Anterior cingulate cortex (tissue), 58 donors: ENCODE measurements at places on chromosomes 16 and 17.

DNA sequence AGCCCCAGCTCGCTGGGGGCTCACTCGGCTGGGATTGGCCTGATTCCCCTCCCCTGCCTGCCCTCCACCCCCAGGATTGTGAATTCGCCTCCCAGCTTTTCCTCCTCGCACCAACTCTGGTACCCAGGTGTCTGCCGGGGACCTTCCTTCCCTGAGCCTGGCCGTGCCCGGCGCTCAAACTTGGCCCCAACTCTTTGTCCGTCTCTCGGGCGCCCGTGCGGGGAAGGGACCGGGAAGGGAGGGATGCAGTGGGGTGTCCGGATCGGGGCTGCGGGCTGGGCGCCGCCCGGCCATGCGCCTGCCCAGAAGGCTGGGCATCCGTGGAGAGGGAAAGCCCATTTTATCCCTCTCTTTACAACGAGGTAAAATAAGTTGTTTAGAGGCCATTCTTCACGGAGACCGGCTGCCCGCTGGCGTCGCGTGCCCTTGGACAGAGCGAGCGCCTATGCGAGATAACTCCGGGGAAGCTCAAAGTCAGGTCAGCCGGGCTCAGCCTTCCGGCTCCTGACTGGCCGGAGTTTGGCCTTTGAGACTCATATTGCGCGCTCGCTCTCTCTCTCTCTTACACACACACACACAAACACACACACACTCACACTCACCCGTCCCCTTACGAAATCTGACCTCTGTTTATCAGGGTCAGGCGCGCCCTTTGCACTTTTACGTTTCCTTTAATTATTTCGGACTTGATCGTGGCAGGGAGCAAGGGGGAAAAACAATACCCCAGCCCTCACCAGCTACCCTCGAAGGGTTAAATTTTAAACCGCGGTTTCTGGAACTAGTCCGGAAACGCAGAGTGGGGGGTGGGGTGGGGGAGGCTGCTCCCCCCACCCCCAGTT, 774 bp upstream of the MAF start:
- DNase-seq, result peak; percentile 54

DNA sequence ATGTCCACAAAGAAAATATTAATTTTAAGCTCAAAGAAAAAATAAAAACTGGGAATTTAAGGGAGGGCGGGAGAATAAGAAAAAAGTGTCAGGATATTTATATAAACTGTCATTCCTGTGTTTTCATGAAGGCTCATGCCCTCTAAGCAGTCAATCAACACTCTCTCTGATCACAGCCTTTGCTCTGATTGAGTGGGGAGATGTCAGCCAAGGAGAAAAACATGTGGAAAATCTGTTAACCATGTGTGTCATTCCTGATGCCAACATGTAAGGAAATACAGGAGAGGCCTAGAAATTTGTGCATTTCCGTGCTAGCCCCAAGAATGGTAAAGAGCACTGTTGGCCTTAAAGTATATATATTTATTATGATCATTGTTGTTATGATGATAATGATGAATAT, 137.9 kb upstream of the IRX5 start:
- no peak for DNase-seq

DNA sequence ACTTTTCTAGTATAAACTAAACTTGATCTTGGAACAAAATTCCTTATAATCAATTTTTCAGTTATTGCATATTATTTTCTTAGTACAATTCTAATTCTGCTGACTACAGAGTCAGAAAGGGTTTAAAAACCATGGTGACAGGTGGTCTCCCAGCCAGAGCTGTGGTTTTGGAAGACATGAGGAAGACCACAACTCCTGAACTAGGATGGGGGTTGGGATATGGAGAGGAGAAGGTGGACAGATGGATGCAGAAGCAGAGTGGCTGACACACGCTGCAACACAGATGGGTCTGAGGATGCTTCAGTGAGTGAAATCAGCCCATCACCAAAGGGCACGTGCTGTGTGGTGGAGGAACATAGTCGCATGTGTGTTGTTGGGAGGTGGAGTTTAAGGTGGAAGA, 187.7 kb downstream of the LGALS9B start:
- DNase-seq, result no peak

DNA sequence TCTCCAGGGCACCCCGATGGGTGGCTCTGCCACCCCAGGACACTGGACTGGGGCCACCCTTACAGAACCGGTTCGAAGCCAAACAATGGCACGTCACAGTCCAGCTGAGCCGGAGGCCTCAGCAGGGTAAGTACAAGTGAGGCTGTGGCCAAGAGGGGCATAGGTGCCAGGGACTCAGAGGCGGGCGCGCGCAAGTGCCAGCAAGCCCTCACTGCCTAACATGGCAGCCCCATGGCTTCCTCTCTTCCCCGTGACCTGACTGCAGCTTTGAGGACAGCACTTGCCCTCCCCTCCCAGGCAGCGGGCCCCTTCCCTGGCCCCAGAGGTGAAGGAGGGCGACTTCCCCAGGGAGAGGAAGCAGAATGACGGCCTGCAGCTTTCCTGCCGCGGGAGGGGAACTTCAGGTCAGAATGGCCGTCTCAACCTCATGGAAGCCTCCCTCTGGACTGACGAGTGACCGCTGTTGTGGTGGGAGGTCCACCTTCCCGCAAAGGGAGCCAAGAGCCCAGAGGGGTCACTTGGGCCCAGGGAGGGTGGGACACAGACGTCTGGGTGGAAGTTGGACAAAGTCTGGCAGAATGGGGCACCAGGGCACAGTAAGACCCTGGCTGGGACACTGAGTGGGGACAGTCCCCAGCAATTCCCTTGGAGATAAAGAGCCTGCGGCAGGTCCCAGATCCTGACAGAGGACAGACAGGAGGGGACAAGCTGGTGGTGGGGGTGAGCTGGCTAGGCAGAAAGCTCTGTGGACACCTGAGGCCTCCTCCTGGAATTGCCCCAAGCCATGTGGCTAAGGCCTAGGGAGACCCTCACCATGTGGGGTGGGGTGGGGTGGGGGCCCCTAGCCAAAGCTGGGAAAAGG, 52.1 kb upstream of the TOB1 start:
- DNase-seq, result peak; percentile 14

DNA sequence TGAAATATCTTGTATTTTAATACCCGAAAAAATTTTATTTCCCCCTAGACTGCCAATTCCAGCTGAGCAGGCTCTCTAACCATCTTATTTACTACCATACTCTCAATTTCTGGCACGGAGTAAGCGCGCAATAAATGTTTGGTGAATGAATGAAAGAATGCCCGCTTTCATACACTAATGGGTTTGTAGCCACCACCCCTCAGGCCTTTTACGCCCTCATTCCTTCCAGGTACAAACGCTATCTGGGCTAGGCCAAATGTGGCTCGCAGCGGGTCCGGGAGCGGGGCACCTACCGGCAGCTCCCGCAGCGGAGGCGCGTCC, 536 bp upstream of the PLD2 start:
- no peak for DNase-seq
